ENCODE measurements at places on chromosomes 2 and 18.

GRCh38 chr2:14479486-14479885, 153.0 kb upstream of the LRATD1 start:
- no peaks in the 10 kb centered on the region for H3K27me3 ChIP-seq
- DNase-seq, result no peak
- H3K4me1 ChIP-seq, result no peaks in the 10 kb centered on the region
- no peaks in the 10 kb centered on the region for H3K36me3 ChIP-seq

GRCh38 chr2:216024779-216025336, 11.5 kb upstream of the MREG start:
- no peak overlapping the region for H3K4me3 ChIP-seq
- DNase-seq, result no peak
- no peaks in the 10 kb centered on the region for H3K4me1 ChIP-seq
- peaks cover 3% of the 10 kb centered on the region for H3K36me3 ChIP-seq
- H3K27me3 ChIP-seq, result no peaks in the 10 kb centered on the region

- no peaks in the 10 kb centered on the region for H3K36me3 ChIP-seq
- H3K4me1 ChIP-seq, result peaks cover 5% of the 10 kb centered on the region
- no peak for DNase-seq
- no peaks in the 10 kb centered on the region for H3K27me3 ChIP-seq
- no peak overlapping the region for H3K27ac ChIP-seq
Measured at GRCh38 chr2:181372646-181373040, 84.5 kb upstream of the ITGA4 start.

DNA sequence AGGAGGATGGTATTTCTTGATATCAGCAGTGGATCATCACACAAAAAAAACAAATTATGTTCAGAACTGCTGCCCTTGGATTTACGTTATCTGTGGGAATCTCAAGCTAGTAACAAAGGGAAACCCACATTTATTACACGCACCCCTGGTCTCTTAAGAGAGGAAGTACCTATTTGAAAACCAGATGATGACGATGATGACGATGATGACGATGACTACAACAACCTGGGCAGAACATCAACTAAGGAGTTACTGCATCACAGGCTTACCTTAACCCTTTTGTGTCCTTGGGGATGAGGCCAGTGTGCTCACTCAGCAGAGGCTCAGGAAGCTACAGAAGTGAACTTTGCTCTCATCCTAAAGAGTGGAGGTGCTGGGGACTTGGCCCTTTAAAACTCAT, 169.4 kb downstream of the FSHR start:
- H3K4me3 ChIP-seq, result no peak overlapping the region
- no peak for DNase-seq
- H3K4me1 ChIP-seq, result no peaks in the 10 kb centered on the region
- H3K36me3 ChIP-seq, result no peaks in the 10 kb centered on the region
- no peak overlapping the region for H3K27ac ChIP-seq

DNA sequence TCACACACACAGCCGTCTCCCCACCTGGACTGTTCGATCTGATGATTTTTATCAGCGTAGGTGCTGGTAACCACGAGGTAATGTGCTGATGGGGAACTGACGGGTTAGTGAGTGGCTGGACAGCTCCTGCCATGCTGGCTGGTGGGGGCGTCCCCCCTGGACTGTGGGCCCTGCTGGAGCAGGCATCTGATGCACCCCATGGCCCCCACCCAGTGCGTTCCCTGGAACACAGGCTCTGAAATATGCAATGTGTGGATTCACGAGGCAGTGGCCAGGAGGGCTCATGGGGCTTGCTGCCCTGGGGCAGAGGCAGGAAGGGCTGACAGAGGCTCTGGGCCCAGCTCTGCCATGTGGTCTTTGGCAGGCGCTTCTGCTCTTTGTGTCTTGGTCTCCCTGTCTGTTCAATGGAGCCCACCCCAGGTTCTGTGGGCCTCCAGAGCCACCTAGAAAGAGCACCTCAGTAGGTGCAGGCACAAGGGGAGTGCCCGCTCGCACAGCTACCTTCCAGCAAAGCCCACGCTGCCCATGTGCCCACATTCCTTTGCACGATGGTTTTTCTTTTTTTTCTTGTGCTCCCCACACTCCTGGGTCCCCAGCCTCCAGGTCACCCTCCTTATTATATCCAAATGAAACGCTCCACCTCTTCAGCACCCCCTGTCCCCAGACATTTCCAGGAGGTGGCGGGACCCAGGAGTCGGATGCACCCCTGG, 10.3 kb upstream of the PXDN start:
- no peaks in the 10 kb centered on the region for H3K36me3 ChIP-seq
- H3K4me1 ChIP-seq, result no peaks in the 10 kb centered on the region
- no peak overlapping the region for H3K4me3 ChIP-seq
- H3K27ac ChIP-seq, result no peak overlapping the region

- no peak overlapping the region for H3K4me3 ChIP-seq
- no peaks in the 10 kb centered on the region for H3K27me3 ChIP-seq
- no peaks in the 10 kb centered on the region for H3K4me1 ChIP-seq
- H3K27ac ChIP-seq, result no peak overlapping the region
- DNase-seq, result no peak
Measured at GRCh38 chr2:126832757-126833156, 65.9 kb upstream of the TEX51 start.

- H3K36me3 ChIP-seq, result no peaks in the 10 kb centered on the region
- H3K4me1 ChIP-seq, result no peaks in the 10 kb centered on the region
- no peaks in the 10 kb centered on the region for H3K27me3 ChIP-seq
Measured at GRCh38 chr2:205650450-205650849, 31.9 kb upstream of the NRP2 start.

- no peak overlapping the region for H3K27ac ChIP-seq
- no peaks in the 10 kb centered on the region for H3K27me3 ChIP-seq
- no peak for DNase-seq
- H3K4me1 ChIP-seq, result peaks cover 21% of the 10 kb centered on the region
- peaks cover 4% of the 10 kb centered on the region for H3K36me3 ChIP-seq
Measured at GRCh38 chr2:68206793-68207192, 45.5 kb downstream of the PPP3R1 start.

DNA sequence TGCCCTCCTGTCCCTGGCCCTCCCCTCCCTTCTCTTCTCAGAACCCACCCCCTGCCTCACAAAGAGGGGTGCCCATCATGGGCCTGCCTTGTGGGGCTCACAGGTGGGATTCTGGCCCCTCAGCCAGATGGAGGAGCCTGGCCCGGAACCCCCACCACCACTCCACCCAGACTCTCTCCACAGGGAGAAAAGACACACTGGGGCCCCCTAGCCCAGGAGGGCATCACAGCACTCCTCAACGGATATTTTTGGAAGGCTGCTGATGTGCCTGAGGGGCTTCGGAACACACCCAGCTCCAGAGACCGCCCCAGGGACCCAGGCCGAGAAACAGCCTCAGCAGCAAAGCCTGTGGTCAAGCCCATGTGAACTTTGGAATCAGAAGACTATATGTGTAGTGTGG, 9.9 kb downstream of the KCNIP3 start:
- no peak overlapping the region for H3K27ac ChIP-seq
- no peaks in the 10 kb centered on the region for H3K4me1 ChIP-seq
- no peak for DNase-seq
- H3K27me3 ChIP-seq, result no peaks in the 10 kb centered on the region

- DNase-seq, result no peak
- no peak overlapping the region for H3K27ac ChIP-seq
- H3K27me3 ChIP-seq, result no peaks in the 10 kb centered on the region
- H3K36me3 ChIP-seq, result no peaks in the 10 kb centered on the region
- peaks cover 7% of the 10 kb centered on the region for H3K4me1 ChIP-seq
- no peak overlapping the region for H3K4me3 ChIP-seq
Measured at GRCh38 chr2:54107903-54108615, 7.4 kb upstream of the ACYP2 start.

DNA sequence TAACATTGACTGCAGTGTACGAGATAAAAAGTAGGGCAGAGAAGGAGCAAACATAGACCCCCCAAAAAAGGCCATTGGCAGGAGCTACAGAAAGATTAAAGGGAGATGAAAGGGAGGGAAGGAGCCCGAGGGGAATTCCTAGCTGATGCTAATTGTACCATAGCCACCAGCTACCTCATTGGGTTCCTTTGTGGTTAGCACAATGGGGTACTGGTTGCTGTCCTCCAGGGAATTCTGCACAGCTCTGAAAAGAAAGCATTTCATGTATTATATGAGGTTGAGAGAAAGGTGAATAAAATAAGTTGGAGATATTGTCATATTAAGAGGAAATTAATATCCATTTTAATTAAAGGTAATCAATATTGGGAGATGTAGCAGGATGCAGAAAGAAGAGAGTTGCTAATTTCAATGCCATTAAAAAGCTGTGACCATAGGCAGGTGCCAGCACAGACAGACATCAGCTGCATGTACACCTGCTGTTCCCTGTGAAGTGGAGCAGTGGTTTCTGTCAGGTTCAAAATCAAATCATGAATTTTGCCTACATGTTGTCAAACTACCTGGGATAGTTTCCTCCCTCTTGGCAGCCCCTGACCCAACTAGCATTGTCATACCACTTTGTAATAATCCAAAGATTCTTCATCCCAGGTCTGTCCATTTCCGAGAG, 185.4 kb upstream of the DLGAP1 start:
- H3K4me1 ChIP-seq, result no peaks in the 10 kb centered on the region
- no peak for DNase-seq
- H3K27me3 ChIP-seq, result no peaks in the 10 kb centered on the region

DNA sequence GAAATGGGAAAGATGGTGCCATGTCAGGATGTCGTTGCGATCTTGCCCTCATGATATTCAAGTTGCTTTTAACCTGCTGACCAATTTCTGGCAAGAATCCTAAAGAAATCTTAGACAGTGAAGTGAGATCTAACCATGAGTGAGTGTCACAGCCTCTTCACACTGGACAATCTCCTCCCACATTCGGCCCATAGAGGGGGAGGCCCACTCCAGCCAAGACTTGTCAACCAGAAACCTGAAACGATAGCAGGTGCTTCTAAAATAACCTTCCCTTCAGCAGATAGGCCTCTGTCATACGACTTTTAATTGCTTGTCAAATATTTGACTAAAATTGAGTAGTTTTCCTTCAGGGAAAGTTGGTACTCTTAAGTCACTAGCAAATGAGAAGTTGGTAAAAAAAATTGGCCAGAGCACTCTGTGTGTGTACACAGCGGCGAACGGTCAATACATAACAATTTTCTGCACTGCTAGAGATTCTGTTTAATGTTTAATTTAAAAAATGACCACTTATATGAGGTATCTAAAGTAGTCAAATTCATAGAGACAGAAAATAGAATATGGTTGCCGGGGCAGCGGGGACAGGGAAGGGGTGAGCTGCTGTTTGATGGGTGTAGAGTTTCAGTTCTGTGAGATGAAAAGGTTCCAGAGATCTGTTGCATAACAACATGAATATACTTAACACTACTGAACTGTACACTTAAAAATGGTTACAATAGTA, 110.2 kb downstream of the VAPA start:
- no peaks in the 10 kb centered on the region for H3K36me3 ChIP-seq
- no peak overlapping the region for H3K4me3 ChIP-seq
- no peaks in the 10 kb centered on the region for H3K27me3 ChIP-seq
- no peaks in the 10 kb centered on the region for H3K4me1 ChIP-seq
- no peak overlapping the region for H3K27ac ChIP-seq

All from effector memory CD4-positive, alpha-beta T cell (primary cell).